AG10803 (cell line): ENCODE measurements at places on chromosomes 13 and 19.

DNA sequence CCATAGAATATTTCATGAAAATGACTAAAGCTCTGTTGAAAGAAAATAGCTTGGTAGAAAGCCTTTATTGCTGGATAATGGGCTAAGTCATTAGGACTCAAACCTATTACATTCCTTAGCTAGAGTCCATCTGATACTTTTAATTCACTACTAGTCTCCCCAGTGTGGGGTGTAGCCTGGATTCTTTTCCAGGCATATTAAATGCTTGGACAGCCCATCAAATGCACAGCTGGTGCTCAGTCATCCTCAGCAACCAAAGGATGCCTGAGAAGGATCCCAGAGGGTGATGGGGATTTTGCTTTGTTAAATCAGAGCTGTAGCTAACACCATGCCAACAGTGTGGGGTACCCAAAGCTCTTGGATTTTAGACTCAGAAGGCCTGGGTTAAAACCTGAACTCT lies 153.5 kb downstream of the DLEU7 start:
- peak; percentile 34 for DNase-seq

- DNase-seq, result no peak
Measured at GRCh38 chr13:103539265-103539664, 473.0 kb upstream of the SLC10A2 start.

DNA sequence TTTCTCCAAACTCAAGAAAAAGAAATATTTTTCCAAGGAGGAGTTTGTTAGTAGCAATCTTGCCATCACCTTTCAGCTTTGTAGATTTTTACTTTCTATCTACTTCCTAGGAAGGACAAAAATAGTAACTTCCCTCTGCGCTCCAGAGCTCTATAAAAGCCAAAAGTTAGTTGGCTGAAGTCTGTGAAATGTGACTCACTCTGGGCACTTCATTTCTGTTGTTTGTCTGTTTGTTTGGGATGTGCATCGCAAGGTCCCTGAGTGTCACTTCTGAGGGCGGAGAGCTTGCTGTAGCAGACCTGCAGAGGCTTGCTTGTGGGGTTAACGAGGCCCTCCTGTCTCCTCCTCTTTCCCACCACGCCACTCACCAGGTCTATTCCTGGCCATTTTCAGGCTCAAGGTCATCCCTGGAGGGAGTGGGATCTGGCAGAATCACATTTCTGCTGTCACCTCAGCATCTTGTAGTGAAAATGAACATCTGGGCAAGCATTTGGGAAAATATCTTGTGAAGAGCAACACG lies 307.6 kb downstream of the GPC6 start:
- DNase-seq, result peak; percentile 26

GRCh38 chr19:44757057-44757734 lies 8.7 kb downstream of the BCL3 start:
- DNase-seq, result peak; percentile 65

DNA sequence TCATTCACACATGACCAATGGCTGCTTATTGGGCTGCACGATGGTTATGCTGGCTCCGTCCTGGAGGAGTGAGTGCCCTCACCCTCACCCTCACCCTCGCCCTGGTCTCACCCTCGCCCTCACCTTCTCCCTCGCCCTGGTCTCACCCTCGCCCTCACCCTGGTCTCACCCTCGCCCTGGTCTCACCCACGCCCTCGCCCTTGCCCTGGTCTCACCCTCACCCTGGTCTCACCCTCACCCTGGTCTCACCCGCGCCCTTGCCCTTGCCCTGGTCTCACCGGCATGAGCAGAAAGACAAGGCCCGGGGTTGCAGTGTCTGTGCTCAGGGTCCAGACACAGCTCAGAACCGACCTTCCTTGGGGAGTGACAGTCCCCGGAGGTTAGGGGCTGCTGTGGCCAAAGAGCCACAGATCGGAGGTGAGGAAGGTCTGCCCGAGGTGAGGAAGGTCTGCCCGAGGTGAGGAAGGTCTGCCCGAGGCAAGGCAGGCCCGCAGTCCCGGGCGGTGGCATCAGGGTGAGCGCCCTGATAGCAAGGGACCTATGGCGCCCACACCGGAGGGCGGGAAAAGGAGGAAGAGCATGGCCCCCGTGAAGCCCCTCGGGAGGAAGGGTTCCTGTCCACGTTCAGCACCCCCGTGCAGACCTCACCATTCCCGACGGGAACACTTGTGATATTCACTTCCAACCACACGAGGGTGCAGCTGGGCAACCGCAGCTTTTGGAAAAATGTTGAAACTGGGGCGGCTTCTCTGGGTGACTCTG lies 65.6 kb downstream of the MCF2L start:
- DNase-seq, result peak; percentile 65

DNA sequence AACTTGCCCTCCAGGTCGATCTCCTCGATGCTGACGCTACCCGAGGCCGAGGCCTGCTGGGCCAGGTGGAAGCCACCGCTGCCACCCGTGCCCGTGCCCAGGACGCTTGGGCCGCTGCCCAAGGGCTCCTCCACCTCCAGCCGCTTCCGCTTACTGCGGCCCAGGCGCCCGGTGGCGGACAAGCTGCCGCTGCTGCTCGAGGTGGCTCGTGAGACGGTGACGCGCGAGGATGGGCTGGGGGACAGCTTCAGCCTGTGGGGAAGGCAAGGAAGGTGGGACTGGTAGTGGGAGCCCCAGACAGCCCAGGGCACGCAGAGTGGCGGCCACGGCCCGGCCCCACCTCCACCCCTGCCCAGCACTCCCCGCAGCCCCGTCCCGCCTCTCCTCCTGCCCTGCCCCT lies 6.5 kb upstream of the TIMM13 start:
- no peak for DNase-seq

GRCh38 chr19:6227936-6228325 lies 51.8 kb downstream of the MLLT1 start:
- DNase-seq, result no peak

DNA sequence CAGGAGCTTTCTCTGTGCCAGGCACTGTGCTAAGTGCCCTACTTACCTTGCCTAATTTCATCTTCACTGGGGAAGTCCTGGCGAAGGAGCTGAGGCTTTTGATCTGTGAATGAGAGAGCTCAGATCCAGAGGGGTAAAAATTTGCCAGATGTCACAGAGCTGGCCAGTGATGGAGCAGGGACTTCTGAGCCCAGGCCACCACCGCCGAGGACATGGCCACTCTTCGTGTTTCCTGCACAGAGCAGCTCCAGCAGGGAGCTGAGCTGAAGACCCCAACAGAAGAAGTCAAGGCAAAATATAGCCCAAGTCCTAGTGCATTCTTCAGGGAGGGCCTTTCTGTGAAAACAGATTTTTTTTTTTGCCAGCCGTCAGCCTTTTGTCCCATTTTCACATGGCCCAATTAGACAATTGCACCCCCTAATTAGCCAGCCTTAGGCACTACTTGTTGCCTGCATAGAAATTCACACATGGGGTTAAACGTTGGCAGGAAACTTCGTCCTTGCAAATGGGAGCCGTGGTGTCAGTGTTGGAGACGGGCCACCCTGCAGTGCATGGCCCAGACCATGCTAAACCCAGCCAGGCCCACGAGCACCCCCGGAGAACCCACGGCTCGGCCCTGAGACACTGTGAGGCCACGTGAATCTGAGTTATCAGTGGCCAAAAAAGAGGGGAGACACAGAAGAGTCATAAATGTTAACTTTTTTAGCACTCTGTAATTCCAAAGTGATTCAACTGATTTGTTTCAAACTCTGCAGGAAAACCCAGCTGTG lies 7.8 kb downstream of the ZNF536 start:
- no peak for DNase-seq

DNA sequence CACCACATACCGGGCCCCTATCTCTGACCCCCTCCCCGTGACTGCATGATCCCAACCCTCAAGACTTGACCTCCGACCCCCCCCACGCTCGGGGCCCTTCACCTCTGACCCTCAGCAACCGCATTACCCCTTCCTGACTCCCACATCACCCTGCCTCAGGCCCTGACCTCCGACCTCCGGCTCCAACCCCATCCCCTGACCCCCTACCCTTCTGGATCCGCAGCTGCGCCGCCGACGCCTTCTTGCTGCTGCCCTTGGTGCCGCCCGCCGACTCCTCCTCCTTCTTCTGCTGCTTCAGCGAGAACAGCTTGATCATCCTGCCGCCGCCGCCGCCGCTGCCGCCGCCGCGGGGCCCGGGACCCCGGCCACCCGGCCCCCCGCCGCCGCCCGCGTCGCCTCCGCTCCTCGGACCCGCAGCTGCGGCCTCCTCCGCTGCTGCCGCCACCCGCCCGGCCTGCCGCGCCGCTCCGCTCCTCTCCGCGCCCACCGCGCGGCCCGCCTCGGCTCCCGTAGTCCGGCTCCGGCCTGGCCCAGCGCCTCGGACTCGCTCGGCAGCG lies at the start of gene UBE2M:
Gene UBE2M (minus strand): TSS at position 546 of the 557 bp plus-strand sequence. CDS start 230 bp downstream, at position 316.
- peak; percentile 51 for DNase-seq

- DNase-seq, result no peak
Measured at GRCh38 chr13:93740334-93740733, 513.7 kb downstream of the GPC6 start.

DNA sequence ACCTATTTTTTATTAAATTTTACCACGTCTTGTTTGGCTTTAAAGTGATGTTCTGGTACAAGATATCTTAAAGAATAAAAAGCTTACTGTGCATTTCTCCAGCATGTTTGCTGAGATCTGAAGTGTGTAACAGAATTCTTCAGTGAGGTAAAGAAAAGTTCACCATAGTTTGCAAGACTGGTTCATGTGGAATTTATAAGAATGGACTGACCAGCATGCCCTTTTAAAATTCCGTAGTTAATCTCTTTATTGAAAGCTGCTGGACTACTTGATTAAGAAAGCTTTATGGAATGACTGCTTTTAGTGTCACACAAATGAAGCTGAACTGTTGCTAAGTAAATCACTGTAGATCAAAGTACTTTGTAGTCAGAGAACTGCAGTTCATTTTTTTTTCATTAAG lies 119.2 kb downstream of the GPC6 start:
- peak; percentile 49 for DNase-seq

GRCh38 chr19:19297759-19298158 lies 22.6 kb downstream of the SUGP1 start:
- DNase-seq, result no peak

- DNase-seq, result no peak
Measured at GRCh38 chr13:93377196-93377595, 150.6 kb downstream of the GPC6 start.

- DNase-seq, result no peak
Measured at GRCh38 chr13:106143930-106144709, 391.3 kb downstream of the EFNB2 start.
